Stimulated activated CD8-positive, alpha-beta memory T cell treated with anti-CD3 and anti-CD28 coated beads, Interleukin-4, amount 100 ng/mL, for 24 hours (primary cell): ENCODE measurements at places on chromosomes 3 and 15.

DNA sequence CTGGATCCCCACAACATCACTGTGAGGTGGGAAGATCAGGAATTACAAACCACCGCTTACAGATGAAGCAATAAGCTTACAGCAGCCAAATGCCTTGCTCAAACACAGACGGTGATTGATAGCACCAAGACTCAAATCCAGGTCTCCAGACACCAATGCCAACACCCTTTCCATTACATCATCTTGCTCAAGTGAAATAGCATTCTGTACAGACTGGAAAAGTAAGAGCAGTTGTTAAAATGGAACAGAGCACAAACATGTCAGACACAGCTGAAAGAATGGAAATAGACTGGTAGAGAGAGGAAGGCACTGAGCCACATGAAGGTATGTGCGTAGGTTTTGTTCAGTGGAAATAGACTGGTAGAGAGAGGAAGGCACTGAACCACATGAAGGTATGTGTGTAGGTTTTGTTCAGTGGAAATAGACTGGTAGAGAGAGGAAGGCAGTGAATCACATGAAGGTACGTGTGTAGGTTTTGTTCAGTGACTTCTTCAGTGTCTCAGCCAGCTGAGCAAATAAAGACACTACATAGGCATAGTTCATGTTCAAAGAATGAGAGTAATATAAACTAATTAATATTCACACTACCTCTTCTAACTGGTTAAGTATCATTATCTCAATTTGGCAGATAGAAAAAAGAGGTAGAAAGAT lies 15.6 kb downstream of the CLDN1 start:
- no peak for DNase-seq

DNA sequence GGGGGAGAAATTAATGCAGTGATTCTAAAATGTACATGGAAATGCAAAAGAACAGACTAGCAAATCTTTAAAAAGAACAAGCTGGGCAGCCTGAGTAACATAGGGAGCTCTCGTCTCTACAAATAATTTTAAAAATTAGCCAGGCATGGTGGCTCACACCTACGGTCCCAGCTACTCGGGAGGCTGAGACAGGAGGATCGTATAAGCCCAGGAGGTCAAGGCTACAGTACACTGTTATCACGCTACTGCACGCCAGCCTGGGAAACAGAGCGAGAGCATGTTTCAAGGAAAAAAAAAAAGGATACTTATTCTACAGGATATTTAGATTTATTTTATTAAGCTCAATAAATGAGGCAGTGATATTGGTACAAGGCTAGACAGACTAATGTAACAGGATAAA lies 40.9 kb downstream of the STAG1 start:
- no peak for DNase-seq

- DNase-seq, result no peak
Observed at GRCh38 chr3:147405231-147406027, 914 bp downstream of the ZIC4 start.

DNA sequence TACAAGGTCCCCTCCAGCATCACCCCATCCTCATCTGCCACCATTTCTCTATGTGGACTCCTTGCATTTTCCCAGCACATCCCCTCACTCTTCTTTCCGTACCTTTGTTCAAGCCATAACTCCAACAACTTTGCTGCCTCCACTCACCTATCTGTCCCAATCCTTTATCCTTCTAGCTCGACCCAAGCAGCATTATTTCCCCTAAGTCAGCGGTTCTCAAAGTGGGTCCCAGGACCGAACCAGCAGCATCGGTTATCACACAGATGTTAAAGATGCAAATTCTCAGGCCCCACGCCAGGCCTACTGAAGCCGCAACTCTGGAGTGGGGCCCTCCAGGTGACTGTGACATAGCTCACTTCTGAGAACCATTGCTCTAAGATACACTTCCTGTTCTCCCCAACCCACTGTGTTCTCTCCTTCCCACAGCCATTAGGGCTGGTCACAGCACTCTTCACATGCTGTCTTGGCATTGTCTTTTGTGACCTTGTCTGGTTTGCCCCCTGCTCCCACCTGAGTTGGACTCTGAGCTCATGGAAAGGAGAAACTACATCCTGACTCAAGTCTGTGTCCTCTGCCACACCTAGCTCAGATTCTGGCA lies 56.2 kb downstream of the AAGAB start:
- DNase-seq, result no peak

GRCh38 chr3:70242297-70242882 lies 70.0 kb downstream of the MDFIC2 start:
- DNase-seq, result no peak

DNA sequence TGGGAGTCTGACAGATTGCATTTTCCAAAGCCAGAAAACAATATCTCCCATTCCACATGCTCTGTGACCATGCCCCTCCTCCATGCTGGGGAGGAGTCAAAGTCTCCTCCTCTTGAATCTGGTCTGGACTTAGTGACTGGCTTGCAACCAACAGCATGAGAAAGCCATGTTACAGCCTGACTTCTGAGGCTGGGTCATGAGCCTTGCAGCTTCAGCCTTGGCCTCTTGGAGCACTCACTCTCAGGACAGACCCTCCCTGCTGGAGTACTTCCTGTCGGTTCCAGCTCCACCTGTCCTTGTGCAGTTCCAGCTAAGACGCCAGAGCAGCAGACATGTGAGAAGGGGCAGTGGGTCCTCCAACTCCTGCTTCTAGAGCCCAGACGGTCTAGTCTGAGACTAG lies 49.7 kb upstream of the RBSN start:
- no peak for DNase-seq

- DNase-seq, result no peak
Observed at GRCh38 chr3:167198949-167199600, 181.0 kb downstream of the ZBBX start.

GRCh38 chr3:69092030-69092516 lies 7.3 kb downstream of the ARL6IP5 start:
- no peak for DNase-seq

DNA sequence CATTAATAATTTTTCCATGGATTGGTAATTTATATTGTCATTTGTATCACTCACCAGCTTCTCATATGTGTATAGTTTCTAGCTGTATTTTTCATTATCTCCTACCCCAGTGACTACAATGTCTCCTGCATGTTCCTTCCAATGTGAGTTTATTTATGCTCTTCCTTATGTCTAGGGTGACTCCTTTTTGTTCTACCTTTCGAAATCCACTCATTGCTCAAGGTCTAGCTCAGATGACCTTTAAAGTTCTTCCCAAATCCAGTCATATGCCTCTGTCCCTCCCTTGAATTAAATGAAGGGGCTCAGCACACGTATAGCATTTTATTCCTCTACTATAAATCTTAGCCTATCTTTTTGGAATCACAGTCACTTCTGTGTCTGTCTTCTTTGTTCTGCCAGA lies 53.0 kb downstream of the TMEM45A start:
- DNase-seq, result no peak

DNA sequence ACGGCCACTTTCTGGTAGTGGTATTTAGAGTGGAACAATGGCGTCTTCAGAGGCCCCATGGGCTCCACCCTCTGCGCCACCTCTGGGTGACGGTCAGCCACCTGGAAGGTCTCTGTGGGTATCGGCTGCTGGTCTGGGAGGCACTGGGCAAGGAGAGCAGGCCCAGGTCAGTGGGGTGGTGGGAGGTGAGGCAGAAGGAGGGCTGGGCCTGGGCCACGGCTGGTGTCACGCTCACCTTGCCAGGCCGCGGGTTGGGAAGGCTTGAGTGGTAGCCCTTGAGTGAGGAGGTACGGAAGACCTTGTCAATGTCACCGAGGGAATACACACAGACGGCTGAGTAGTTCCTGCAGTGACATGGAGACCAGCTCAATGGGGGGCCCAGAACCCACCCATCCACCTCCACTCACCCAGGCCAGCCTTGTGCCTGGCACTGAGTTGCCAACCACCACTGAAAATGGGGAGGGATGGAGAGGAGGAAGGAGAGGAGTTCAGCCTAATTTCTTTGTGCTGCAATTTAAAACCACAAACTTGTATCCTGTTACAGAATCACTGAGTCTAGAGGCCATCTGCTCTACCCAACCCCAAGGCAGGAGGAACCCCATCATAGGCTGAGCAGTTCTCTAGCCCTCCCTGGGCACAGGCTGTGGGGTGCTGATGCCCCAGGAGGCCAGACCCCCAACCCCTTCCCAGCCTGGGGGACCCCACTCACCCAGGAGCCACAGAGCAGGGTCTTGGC lies 19.0 kb downstream of the SEMA7A start:
- DNase-seq, result no peak

- DNase-seq, result no peak
Observed at GRCh38 chr3:195932418-195933043, 24.2 kb upstream of the TNK2 start.

DNA sequence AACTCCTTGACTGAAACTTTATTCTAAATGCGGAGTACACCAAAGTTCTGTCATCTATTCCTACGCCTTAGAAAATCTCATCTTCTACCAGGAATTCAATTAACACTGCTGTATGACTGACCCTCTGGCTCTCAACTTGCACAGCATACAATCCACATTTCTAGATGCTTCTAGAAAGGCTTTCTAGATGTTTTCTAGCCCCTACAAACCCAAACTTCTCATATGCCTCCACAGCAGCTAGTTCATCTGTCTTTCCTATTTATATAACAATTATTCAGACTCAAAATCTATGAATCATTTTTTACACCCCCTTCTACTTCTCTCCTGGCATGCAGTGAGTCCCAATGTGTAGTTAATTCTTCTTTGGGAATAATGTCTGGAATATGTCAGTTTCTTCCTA lies 13.2 kb downstream of the INO80 start:
- DNase-seq, result no peak

GRCh38 chr15:28942571-28942970 lies 56.8 kb downstream of the APBA2 start:
- no peak for DNase-seq

DNA sequence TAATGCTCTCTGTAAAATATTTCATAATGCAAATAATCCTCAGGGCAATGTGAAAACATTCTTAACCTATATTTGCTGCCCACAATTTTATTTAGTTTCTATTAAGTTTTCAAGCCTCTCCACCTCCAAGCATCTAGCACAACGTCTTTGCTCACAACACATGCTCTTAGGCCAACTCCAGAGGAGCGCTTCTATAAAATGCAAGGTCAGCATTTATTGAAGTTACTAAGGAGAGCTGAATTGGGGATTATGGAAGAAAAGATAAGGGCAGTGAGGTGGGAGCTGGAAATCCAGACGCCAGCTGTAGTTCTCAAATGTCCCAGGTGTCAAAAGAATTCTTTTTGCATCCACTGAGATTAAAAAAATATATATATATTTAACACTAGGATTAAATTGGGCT lies 996 bp downstream of the RABL3 start:
- no peak for DNase-seq

- no peak for DNase-seq
Observed at GRCh38 chr3:8810561-8810960, 41.1 kb upstream of the OXTR start.

GRCh38 chr3:14362890-14363289 lies 39.5 kb upstream of the SLC6A6 start:
- DNase-seq, result no peak

DNA sequence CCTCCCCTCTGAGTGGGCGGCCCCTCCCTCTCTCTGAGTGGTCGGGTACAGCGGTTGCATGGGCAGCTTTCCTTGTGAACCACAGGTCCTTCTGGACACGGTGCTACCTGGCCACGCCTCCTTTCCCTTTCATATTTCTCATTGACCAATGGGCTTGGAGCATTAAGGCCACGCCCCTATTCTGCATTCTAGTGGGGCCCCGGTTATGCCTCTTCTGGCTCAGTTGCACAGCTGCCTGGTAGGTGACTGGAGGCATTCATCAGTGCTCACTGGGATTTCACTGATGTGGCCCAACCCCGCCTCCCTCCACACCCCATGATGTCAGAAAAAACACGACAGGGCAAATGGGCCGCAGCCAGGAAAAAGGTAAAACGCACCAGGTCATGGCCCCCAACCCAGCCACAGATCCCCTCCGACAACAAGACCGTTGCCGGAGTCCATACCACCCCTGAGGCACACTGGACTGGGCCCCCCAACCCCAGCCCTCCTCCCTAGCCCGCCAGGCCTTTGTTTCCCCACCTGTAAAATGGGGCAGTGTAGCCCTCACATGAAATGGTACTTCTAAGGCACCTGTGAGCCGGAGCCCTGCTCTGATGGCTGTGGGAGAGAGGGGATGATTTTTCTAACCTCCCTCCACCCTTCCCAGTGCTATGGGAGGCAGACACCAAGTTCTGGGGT lies 26.3 kb downstream of the NGRN start:
- no peak for DNase-seq

DNA sequence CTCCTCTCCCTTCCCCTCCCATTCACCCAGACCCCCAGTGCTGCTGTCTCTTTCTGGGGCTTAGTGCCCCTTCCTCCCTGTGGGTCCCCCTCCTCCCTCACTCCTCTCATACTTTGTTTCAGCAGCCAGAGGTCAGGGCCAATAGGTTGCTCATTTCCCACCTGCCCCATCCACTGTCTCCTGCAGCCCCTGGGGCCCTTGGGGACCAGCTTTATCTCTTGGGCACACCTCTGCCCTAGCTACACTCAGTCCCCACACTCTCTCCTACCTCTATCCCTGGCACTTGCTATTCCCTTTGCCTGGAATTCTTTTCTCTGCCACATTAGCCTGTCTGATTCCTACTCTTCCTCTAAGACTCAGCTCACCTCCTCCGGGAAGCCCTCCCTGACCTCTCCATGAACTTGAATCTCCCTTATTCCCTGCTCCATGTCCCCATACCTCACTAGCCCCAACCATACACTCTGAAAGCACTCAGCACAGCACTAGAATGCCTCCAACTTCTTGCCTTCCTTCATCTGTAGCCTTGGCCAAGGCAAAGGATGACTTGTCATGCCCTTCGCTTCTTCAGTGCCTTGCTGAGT lies 14.6 kb downstream of the ANPEP start:
- no peak for DNase-seq

DNA sequence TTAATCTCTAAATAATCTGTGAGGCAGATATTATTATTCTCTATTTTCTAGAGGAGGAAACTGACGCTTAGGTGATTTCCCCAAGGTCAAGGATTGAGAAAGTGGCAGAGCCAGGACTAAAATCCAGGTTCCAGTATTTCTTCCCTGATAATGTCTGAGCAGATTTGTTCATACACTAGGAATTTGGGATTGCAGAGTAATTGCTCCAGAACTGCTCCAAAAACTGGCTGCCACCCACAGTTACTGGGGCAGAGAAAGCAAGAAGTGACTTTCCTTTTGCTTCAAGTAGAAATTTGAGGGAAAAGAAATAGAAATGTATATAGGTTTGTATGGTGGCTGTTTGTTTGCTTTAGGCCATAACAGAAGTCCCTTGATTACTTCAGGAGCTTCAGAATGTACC lies 60.6 kb downstream of the SLC12A8 start:
- DNase-seq, result no peak

- DNase-seq, result no peak
Observed at GRCh38 chr3:77320514-77320913, 280.6 kb downstream of the ROBO2 start.

- no peak for DNase-seq
Observed at GRCh38 chr15:71476823-71477222, 333.5 kb upstream of the NR2E3 start.

- DNase-seq, result no peak
Observed at GRCh38 chr3:61520966-61521628, 40.3 kb upstream of the PTPRG start.

GRCh38 chr3:59106085-59106648 lies 56.3 kb upstream of the CFAP20DC start:
- no peak for DNase-seq
